Suprapubic skin (tissue), 4 donors: ENCODE measurements at places on chromosomes 12 and 14.

DNA sequence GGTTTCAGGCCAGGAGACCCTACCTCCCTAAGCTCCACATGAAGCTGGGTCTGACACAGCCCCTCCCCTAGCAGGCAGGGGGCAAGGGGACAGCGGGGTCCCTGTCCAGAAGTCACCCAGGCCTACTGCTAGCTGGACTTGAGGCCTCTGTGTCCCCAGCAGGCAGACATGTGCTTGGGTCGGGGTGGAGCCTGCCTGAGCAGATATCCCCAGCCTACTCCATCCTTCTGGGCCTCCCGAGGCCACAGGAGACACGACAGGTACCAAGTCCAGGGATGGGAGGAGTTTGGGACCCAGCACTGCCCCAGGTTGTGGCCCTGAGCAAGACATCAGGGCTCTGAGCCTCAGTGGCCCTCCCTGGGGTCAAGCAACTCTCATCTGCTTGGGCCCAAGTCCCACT, 105.2 kb upstream of the EIF5 start:
- no peak for DNase-seq

DNA sequence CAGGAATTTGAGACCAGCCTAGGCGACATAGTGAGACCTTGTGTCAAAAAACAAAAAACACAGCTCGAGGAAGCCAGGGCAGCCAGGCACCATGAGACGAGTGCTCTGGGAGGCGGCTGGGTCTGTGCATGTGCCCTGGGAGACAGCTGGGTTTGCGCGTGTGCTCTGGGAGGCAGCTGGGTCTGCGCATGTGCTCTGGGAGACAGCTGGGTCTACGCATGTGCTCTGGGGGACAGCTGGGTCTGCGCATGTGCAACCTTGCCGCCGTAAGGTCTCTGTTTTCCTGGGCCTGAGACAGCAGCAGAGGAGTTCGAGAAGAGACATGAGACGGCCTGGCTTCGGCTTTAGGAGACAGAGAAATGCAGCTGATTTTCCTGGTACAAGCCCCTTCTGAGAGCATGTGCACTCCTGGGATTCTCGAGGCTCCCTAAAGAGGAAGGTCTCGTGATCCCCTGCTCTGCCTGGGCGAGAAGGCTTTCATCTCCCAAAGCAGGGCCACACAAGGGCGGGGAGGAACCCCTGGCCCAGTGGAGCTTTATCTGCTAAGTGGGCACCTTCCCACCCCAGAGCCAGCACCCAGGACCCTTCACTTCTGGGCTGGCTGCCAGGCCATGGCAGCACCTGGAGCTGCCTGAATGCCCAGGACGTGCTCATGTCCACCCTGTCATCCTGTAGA, 3.5 kb upstream of the BDKRB1 start:
- DNase-seq: no peak

DNA sequence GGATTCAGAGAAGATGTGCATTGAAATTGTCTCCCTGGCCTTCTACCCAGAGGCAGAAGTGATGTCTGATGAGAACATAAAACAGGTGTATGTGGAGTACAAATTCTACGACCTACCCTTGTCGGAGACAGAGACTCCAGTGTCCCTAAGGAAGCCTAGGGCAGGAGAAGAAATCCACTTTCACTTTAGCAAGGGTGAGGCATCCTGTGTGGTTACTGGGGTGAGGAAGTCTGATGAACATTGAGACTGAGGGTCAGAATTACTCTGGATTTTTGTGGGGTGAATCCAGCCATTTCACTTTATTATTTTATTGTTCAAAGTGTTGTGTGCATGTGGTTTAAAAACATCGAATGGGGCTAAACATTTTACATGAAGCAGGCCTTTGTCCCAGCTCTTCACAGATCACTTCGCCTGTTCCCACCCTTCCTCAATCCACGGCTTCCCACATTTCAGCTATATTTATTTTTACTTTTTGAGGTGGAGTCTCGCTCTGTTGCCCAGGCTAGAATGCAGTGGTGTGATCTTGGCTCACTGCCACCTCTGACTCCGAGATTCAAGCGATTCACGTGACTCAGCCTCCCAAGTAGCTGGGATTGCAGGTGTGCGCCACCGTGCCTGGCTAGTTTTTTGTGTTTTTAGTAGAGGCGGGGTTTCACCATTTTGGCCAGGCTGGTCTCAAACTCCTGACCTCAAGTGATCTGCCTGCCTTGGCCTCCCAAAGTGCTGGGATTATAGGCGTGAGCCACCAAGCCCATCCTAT, 40.6 kb downstream of the SUPT16H start:
- DNase-seq: no peak

- no peak for DNase-seq
Observed at GRCh38 chr12:77152623-77153193, 87.3 kb upstream of the E2F7 start.

- DNase-seq: no peak
Observed at GRCh38 chr12:122990561-122990960, 10.1 kb downstream of the ARL6IP4 start.

DNA sequence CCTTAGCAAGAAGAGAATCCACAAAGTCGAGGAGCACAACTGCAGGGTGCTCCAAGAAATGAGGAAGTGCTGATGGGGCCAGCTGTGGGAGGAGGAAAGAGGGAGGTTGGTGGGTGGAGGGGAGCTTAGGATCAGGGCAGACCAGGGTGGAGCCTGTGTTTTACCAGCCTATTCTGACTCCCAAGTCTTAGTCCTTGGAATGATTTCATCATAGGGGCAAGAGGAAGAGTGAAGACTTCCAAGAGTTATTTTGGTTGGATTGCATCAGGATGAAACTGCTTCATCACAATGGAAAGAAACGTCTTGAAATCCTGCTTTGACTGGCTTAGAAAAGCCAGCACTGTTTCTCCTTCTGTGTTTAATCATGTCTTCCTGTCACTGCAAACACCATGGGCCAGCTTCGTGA, 194.0 kb downstream of the DPF3 start:
- no peak for DNase-seq

- DNase-seq: no peak
Observed at GRCh38 chr12:128476266-128476665, 209.3 kb downstream of the TMEM132C start.

DNA sequence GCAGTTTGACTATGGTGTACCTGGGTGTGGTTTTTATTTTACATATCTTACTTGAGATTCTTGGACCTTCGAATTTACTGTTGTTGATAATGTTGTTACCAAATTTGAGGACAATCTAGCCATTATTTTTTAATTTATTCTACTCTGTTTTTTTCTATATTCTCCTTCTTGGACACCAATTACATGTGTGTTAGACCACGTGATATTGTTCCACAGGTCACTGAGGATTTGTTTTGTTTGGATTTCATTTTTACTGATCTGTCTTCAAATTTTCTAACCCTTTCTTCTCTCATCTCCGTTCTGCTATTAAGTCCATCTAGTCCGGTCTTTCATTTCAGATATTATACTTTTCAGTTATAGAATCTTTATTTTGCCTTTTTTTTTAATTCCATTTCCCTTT, 204.9 kb upstream of the BCL2L14 start:
- no peak for DNase-seq

DNA sequence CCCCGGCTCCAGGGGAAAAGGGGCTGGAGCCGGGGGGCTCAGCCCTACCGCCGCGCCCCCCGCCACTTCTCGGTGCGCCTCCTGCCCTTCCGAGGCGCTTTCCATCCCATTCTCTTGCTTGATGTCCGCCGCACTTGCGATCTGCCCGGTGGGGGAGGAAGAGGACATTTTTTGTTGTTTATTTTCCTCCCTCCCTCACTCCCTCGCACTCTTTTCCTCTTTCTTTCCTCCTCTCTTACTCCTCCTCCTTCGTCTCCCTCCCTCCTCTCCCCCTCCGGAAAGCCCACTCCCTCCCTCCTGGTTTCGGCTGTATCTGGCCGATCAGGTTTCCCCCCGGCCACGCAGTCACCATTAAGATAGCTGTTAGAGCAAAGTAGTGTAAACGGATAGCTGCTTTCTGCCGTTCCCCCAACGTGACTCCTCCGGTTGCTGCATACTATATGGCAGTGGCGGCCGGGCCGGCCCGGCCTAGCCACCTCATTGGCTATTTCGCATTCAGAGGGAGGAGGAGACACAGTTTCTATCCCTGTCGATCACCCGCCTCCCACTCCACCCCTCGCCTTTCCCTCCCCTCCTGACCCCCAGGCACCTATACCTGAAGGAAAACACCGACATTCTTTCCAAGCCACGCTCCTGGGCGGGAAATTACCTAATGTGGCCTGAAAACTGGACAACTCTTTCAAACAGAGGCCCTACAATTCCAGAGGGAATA, at the start of gene SIX4:
TSS of gene SIX4 (minus strand) at position 445 of the 712 bp plus-strand sequence. CDS start at position 168, 277 bp downstream.
- no peak for DNase-seq

GRCh38 chr14:63287666-63288483, 30.9 kb downstream of the GPHB5 start:
- DNase-seq: no peak

DNA sequence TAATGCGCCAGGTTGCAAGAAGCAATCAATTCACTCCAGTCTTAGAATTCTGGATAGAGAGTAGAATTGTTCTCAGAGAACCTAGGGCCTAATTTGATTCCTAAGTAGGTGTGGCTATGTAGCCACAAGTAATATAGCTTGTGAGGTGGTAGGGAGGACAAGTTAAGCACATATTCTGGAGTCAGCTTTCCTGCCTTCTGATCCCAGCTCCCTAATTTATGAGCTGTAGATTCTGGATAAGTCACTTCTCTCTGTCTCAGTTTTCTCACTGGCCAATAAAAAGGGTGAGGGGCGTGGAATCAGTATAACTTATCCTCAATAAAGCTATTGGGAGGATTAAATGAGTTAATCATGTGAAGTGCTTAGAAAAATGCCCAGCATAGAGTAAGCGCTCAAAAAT, 3.0 kb upstream of the SNW1 start:
- DNase-seq: no peak

- no peak for DNase-seq
Observed at GRCh38 chr12:121120989-121121755, 11.5 kb upstream of the P2RX7 start.

DNA sequence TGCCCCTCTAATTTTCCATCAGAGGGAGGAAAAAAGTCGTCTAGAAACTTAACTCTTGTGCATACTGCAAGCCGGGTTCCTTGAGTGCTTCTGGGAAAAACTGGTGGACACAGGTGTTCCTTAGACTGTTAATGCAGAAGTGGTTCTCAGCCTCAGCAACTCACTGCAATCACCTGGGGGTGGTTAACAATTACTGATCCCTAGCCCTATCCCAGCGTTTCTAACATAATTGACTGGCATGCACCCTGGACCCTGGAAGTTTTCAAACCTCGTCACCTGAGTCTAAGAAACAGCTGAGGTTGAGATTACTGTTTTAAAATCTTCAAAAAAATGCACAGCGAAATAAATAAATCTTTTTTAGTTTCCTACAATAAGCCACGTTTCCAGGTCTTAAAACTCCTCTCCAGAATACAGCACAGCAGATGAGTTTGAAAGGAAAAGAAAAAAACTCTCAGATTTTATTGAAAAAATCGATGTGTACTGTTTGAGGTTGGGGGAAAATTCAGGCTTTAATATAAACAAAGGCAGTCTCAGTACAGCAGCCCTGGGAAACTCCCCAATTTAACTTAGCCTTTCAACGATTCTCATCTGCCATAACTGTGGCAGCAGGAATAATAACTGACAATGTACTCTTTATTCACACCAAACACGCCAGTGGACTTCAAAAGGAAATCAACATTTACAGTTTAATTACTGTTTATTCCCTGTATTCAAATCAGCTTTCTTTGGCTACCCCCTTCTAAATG, 45.4 kb downstream of the PHLDA1 start:
- no peak for DNase-seq

- DNase-seq: no peak
Observed at GRCh38 chr14:101219896-101220703, 316.6 kb upstream of the RTL1 start.

GRCh38 chr12:88501972-88502938, 78.0 kb downstream of the KITLG start:
- no peak for DNase-seq

DNA sequence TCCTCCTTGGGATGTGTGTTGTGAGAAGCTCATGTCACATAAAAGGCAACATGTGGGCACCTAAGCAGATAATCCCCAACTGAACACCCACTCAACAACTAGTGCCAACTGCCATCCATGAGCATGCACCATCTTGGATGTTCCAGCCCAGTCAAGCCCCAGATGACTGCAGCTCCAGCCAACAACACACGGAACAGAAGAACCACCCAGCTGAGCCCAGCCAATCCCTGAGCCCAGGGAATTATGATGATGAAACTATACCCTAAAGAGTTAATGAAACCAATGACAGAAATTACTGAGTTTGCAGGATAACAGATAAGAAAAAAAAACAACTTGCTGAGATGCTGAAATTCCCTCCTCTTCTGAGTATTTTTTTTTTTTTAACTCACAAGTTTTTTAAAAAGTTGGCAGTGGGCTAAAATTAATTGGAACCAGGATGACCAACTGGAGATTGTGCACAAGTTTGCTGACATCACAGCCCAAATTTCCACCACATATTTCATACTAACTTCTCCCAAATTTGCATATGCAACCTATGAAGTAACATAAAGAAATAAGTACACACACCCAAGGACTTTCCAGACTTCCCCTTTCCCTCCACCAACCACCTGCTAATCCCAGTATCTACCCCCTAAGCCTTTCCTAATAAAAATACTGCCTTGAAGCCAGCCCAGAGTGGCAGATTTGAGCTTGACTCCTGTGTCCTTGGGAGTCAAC, 124.5 kb downstream of the KSR2 start:
- DNase-seq: no peak

DNA sequence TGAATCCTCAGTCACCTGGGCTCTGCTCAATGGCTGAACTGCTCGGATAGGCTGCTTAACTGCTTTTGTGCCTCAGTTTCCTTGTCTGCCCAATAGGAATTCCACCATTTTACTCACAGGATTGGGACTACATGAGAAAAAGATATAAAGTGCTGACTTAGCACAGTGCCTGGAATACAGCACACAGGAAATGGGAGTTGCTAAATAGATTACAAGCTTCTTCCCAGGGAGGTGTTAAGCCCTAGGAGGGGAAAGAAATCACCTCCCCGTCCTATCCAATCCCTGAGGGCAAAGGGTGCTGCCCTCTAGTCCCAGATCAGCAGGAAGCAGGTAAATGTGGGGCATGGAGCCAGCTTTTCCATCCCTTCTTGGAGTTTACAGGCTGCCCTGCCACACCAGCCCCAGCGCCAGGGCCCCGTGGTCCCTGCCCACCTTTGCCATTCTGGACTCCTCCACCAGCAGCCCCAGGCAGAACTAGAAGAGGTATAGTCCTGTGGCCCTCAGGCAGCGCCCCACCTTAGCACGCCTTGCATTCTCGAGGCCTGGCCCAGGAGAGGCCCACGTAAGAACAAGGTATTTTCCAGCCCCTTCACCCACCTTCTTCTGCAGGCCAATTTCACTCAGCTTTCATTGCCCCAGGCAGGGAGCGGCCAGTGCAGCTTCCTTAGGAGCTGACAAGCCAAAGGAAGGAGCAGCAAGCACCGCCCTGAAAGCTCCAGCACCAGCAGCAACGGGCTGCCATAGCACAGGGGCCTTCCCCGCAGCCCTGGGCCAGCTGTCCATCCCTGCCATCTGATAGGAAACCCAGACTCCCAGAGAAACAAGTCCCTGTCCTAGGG, 28.8 kb upstream of the RPLP0 start:
- DNase-seq: peak; percentile 81
